ENCODE measurements at places on chromosomes 7 and 10. TPM values are rescaled to one million over a fixed set of nuclear protein-coding genes. Genes with fewer than 3 reads are reported as not detected.

Gene FRA10AC1
- total RNA-seq = 2.8 TPM

Gene SPOCK2
- total RNA-seq = 0.05 TPM

DNA sequence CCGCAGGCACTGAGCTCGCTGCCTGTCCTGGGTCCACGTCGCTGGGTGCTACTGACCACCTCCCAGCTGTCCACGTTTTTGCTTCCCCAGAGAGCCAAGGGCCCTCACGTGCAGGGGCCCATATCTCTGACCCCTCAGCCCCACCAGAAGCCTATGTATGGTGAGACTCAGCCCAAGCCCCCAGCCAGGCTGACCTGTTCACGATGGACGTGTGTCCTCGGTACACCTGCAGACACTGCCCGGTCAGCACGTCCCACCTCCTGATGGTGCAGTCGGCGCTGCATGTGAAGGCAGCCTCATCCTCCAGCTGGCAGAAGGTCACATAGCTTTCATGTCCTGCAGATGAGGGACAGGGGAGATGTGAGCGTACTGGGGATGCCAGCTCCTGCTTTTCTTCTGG is 9.9 kb downstream of the WDR86 start:
- no peak for DNase-seq

GRCh38 chr10:619710-620109 is 69.8 kb downstream of the DIP2C start:
- DNase-seq = no peak

DNA sequence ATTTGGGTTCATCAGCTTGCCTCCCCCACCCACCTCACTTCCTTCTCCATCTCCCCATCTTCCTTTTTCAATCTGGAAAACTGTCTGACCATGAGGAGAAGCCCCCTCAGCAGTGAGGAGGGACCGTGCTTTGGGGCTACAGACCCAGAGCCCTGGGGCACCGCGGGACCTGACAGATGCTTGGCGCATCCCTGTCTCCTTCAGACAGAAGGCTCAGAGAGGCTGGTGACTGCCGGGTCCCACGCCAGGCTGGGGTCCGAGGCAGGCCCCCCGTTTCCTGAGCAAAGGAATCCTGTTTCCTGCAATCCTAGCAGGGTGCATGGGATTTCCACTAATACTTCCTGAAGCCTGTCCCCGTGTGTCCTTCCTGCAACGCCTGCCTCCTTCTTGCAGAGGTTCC is 147.0 kb downstream of the FANK1 start:
- DNase-seq = no peak

DNA sequence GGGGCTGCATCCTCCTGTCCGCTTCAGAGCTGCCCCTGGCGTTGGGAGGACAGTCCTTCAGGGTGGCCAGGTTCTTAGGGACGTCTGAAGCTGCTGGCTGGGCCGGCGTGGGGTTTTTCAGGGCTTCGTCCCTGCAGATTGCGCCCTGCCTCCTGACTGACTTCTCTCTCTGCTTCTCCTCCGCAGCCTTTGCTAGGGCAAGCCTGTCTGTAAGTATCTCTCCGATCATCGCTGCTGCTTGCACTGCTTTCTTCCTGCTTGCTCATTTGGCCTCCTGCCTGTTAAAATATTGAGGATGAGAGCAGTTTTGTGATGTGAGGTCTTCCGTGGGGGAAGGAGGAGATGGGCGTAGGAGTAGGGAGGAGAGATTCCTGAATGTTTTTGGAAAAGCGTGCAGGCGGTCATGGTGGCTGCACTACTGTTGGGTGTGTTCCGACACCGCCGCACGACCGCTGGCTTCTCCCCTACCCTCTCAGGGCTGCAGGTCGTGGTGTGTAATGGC is 25.3 kb downstream of the PFKFB3 start:
- no peak for DNase-seq

Data from M059J (cell line).